ENCODE measurements at places on chromosomes 1 and 21.
A peak's percentile ranks its signal among the peaks of the same experiment; 100 is the strongest.

DNA sequence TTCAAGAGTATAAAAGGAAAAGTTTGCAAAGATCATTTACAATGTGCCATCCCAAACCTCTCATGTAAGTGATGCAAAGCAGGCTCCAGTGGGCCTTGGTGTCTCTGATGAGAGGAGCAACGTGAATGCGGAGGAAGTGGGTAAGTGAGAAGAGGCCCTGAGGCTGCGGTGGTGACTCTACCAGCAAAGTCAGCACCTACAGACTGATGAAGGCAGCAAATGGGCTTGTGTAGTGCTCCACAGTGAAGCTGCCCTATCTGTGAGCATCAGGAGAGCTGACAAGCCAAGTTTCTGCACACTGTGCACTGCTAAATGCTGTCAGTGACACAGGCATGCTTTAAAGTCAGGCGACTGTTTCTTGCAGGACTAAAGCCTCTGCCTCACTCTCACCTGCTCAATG is 15.6 kb upstream of the RAP1A start:
- DNase-seq = no peak

DNA sequence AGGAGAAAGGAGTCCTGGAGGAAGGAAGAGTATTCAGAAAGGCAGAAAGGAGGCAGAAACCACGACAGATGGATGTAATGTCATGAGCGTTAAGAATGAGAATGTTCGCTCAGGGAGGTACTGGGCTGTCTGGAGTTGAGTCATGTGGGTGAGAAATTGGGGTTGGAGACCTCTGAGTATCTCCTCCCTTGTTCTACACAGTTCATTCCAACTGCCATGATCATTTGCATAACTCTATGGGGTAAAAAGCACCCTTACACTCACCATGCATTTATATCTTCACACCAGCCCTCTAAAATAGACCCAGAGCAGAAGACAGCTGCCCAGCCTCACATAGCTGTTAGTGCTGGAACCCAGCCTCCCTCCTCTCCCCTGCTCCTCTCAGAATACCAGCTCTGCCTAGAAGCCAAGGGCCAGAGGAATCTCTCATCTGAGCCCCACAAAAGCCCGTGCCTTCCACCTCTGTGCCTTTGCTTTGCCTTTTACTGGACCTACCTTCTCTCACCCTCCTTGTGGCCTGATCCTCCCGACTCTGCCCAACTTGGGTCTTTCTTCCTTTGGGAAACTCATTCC is 85.2 kb downstream of the BEND5 start:
- no peak for DNase-seq

DNA sequence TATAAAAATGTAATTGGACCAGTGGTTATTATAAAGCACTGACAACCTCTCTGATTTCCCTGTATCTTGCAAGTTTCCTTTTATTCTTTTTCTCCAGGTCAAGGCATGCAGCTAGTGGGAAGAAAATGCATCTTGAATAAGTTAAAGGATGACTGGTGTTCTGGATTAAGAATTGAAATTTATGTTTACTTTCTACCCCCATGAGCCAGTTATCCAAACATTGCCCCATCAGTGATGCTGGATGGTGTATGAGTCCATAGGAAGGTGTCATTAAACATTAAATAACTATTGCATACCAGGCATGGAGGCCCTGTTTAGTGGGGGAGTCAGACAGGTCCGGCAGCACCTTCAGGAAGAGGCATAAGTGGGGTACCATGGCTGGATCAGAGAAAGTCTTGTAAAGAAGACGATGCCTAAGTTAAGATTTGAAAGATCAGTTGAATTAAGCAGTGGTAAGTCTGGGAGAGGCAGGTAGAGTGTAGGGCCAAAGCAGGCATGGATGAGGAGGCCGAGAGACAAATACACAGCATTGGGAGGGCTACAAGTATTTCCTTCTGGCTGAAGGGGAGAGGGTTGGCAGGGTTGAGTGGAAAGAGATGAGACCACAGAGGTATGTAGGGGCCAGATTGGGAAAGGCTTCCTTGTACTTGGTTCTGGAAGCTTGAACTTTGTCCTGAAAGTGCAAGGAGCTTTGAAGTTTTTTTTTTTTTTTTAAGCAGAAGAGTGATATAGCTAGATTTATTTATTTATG is 5.7 kb downstream of the SZRD1 start:
- no peak for DNase-seq

DNA sequence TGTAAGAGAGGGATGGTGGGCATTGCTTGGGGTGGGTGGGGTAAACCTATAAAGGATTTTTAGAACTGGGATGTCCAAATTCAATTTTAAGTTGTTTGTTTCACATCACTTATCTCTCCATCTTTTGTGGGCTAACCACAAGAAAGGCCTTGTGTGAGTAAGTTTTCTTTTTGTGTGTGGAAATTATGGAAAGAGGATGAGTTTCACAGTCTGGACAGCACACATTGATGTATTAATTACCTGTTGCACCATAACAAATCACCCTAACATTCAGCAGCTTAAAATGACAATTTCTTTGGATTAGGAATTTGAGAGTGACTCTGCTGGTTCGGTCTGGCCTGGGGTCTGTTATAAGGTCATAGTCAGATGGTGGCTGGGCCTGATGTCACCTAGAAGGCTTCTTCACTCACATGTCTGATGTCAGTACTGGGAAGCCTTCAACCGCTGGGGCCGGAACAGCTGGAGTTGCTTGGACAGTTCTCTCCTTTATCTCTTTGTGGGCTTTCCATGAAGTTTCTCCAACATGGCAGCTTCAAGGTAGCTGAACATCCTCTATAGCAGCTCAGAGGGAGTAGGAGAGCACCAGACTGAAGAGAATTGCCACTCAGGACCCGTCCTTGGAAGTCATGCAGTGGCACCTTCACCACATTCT is 2.0 kb upstream of the COL9A2 start:
- DNase-seq = peak; percentile 39

DNA sequence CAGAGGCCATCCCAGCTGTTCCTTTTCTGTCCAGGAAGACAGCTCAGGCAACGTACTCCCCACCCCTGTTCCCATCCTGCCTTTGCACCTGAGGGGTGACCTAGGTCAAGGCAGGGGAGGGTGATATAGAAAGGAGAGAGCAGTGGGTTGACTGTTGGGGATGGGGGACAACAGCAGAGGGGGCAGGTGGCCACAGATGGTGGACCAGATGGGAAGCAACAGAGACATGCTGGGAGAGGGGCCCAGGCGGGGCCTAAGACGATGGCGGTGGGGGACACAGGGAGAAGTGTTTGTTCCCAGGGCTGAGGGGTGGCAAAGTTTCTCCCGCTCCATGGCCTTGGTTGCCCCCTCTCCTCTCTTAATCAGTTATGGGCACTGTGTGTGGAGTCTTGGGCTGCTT is 6.3 kb downstream of the CELSR2 start:
- no peak for DNase-seq

All from amniotic epithelial cell (primary cell).